ENCODE measurements at places on chromosomes 16 and 17. TPM values are rescaled to one million over a fixed set of nuclear protein-coding genes. Genes with fewer than 3 reads are reported as not detected.

- H3K27me3 ChIP-seq: 0 out of 2 replicates have a peak, but pooled peaks cover 8% of the 10 kb centered on the region
- no peaks in the 10 kb centered on the region for H3K36me3 ChIP-seq
- no peak overlapping the region for H3K4me3 ChIP-seq
These were observed 98.9 kb upstream of the DYNLRB2 start for GRCh38 chr16:80441935-80442334.

DNA sequence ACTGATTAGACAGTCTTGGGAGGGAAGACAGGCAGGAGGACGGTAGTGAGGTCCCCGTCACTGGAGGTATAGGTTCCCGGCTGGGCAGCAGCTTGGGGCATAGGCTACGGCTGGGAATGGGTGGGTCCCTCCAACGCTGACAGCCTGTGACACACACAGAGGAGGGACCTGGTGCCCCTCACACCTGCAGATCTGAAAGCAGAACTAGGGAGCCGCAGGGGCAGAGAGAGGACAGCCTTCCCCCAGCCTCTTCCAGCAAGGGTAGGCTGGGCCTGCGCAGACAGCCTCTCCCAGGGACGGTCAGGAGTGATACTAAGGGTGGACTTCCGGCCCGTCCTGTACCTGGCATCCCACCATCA is 2.0 kb downstream of the P2RX1 start:
- no peaks in the 10 kb centered on the region for H3K27me3 ChIP-seq
- DNase-seq: no peak
- no peaks in the 10 kb centered on the region for H3K4me1 ChIP-seq
- no peaks in the 10 kb centered on the region for H3K36me3 ChIP-seq
- H3K27ac ChIP-seq: no peak overlapping the region
- no peak overlapping the region for H3K4me3 ChIP-seq

The PIPOX gene
- 1.5 TPM for total RNA-seq

DNA sequence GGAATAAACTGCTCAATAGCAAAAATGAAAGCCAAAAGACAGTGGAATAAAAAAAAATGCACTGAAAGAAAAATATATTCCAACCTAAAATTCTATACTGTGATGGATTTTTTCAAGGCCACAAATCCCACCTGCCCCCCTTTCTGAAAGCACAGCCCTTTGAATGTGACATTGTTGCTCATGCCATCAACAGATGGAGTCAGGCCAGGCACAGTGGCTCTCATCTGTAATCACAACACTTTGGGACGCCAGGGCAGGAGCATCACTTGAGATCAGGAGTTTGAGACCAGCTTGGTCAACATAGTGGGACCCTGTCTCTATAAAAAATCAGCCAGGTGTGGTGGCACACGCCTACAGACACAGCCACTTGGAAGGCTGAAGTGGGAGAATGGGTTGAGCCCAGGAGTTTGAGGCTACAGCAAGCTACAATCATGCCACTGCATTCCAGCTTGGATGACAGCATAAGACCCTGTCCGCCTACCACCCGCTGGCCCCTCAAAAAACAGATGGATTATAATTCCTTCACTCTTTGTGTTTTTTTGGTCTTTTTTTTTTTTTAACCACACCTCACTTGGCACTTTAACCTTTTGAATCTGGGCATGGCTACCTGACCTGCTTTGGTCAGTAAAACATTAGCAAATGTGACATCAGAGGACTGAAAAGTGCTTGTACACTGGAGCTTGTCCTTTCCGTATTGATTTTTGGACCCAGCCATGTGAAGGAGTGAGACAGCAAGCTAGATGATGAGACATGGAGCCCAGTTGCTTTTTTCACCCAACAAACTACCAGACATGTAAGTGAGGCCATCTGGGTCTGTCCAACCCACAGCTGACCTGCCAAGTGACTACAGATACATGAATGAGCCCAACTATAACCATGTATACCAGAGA is 36.3 kb downstream of the GLG1 start:
- H3K27ac ChIP-seq: no peak overlapping the region
- no peak overlapping the region for H3K4me3 ChIP-seq
- no peaks in the 10 kb centered on the region for H3K27me3 ChIP-seq
- no peaks in the 10 kb centered on the region for H3K36me3 ChIP-seq
- DNase-seq: no peak
- no peaks in the 10 kb centered on the region for H3K4me1 ChIP-seq

- H3K27me3 ChIP-seq: no peaks in the 10 kb centered on the region
- no peak for DNase-seq
- H3K36me3 ChIP-seq: no peaks in the 10 kb centered on the region
- H3K4me3 ChIP-seq: no peak overlapping the region
- H3K4me1 ChIP-seq: no peaks in the 10 kb centered on the region
These were observed 135.8 kb downstream of the TRIM37 start for GRCh38 chr17:58970609-58971450.

The HSD17B1 gene
- 0.86 TPM for total RNA-seq

DNA sequence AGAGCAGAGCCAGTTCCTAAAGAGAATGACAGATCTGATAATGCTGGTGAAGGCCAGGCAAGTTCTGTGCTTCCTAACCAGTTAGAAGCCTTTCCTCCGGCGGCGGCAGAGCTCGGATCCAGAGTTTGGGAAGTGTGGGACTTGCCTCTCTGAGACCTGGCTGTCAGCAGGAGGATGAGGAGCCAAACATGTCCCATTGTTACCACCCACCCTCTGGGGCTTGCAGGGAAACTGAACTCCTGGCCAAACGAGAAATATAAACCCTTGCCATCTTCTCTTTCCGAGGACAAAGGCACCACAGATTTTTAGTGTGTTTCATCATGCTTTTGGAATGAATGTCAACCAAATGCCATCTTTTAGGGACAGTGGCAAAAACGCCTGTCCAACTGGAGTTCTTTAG is 80.2 kb upstream of the SMURF2 start:
- no peak overlapping the region for H3K27ac ChIP-seq
- no peaks in the 10 kb centered on the region for H3K27me3 ChIP-seq
- no peaks in the 10 kb centered on the region for H3K36me3 ChIP-seq
- DNase-seq: no peak
- H3K4me3 ChIP-seq: no peak overlapping the region

DNA sequence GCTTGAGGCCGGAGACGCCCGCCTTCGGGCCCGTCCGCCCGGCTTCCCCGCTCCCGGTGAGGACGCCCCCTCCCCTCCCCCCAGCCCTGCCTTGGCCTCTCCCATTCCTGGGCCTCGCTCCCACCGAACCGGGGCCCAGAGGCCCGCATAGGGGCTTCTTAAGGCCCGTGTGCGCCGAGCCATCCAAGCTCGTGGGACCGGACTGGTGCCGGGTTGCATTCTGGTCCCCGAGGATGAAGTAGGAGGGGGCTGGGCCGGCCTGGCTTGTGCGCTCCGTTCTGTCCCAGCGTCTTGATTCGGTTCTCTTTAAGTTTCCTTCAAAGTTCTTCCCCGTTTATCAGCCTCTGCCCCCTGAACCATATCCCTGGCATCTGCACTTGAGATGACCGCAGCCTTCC is 488 bp downstream of the SENP3 start:
- peak overlapping the region; percentile 46 for H3K27ac ChIP-seq
- H3K27me3 ChIP-seq: no peaks in the 10 kb centered on the region
- DNase-seq: no peak
- H3K4me1 ChIP-seq: peaks cover 37% of the 10 kb centered on the region
- H3K4me3 ChIP-seq: peak overlapping the region; percentile 95

The ANKRD40CL gene
- total RNA-seq: not detected

The OR2C1 gene
- not detected for total RNA-seq

GRCh38 chr16:85986931-85987749 is 88.2 kb downstream of the IRF8 start:
- no peaks in the 10 kb centered on the region for H3K4me1 ChIP-seq
- peak overlapping the region; percentile 50 for H3K4me3 ChIP-seq
- H3K36me3 ChIP-seq: no peaks in the 10 kb centered on the region
- H3K27ac ChIP-seq: no peak overlapping the region
- peaks cover 89% of the 10 kb centered on the region for H3K27me3 ChIP-seq
- no peak for DNase-seq

- peaks cover 17% of the 10 kb centered on the region for H3K36me3 ChIP-seq
- no peak overlapping the region for H3K4me3 ChIP-seq
- no peak for DNase-seq
- no peak overlapping the region for H3K27ac ChIP-seq
- H3K4me1 ChIP-seq: no peaks in the 10 kb centered on the region
These were observed 21.5 kb downstream of the MBTD1 start for GRCh38 chr17:51238255-51238887.

The CETP gene
- not detected for total RNA-seq

DNA sequence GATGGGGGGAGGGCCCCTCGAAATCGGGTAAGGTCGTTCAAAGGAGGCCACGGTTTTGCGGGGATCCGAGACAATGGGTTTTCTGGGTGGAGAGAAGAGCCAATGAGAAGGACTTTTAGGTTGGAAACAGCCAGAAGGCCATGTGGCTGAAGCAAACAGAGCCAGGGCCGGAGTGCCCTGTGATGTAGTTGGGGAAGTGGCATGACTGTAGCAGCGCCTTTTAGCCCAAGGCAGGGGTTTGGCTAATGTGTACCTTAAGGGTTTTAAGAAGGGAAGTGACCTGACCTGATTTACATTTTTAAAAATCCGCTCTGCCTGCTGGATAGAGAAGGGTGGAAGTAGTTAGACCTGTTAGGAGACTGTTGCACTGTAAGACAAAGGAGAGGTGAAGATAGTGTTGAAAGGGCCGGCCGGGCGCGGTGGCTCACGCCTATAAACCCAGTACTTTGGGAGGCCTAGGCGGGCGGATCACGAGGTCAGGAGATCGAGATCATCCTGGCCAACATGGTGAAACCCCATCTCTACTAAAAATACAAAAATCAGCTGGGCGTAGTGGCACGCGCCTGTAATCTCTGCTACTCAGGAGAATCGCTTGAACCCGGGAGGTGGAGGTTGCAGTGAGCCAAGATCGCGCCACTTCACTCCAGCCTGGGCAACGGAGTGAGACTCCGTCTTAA is 1.0 kb downstream of the LYRM1 start:
- H3K27ac ChIP-seq: peak overlapping the region; percentile 97
- H3K27me3 ChIP-seq: no peaks in the 10 kb centered on the region
- peak; percentile 88 for DNase-seq
- H3K36me3 ChIP-seq: peaks cover 4% of the 10 kb centered on the region

GRCh38 chr17:17198281-17198680 is 7.9 kb downstream of the PLD6 start:
- H3K27me3 ChIP-seq: no peaks in the 10 kb centered on the region
- no peaks in the 10 kb centered on the region for H3K4me1 ChIP-seq
- no peak overlapping the region for H3K4me3 ChIP-seq
- no peak overlapping the region for H3K27ac ChIP-seq

The KDM6B gene
- 3.2 TPM for total RNA-seq

GRCh38 chr17:72861811-72862210 is 230.7 kb downstream of the SLC39A11 start:
- no peaks in the 10 kb centered on the region for H3K4me1 ChIP-seq
- H3K4me3 ChIP-seq: no peak overlapping the region
- H3K27ac ChIP-seq: no peak overlapping the region
- no peaks in the 10 kb centered on the region for H3K27me3 ChIP-seq
- no peaks in the 10 kb centered on the region for H3K36me3 ChIP-seq

The GID4 gene
- total RNA-seq: 7.3 TPM

GRCh38 chr16:75052481-75053202 is 53.8 kb downstream of the ZNRF1 start:
- H3K4me1 ChIP-seq: peaks cover 21% of the 10 kb centered on the region
- no peak overlapping the region for H3K4me3 ChIP-seq
- H3K27ac ChIP-seq: no peak overlapping the region
- H3K27me3 ChIP-seq: no peaks in the 10 kb centered on the region
- no peaks in the 10 kb centered on the region for H3K36me3 ChIP-seq

DNA sequence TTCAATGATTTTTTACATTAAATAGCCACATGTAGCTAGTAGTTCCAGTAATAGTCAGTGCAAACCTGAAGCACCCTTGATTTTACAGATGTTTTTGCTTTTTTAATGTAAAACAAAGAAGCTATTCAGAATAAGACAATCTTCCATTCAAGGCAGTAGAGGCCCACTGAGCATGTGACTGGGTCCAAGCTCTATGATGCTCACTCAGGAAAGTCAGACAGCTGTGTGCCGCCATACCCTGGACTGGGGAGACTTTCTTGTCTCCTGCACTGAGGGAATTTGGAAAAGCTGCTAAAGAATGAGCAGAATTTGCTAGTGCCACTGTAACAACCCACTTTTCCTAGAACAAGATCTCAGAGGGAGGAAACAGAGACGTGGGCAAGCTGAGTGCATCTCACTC is 11.5 kb downstream of the CENPN start:
- peaks cover 51% of the 10 kb centered on the region for H3K36me3 ChIP-seq
- H3K4me3 ChIP-seq: no peak overlapping the region
- no peak overlapping the region for H3K27ac ChIP-seq

DNA sequence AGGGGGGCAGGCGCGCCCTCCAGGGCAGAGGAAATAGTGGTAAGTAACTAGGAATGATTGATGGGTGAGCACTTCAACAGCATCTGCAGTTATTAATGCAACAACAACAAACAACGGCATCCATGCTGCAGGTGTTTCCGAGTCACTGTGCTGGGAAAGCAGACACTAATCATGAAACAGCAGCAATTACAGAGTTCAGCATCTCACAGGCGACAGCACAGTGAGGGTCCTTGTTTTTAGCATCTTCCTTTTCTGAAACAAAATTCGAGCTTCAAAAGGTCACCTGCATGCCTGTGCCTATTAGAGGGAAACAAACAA is 191.9 kb downstream of the SLC39A11 start:
- H3K4me1 ChIP-seq: peaks cover 9% of the 10 kb centered on the region
- no peak overlapping the region for H3K4me3 ChIP-seq

DNA sequence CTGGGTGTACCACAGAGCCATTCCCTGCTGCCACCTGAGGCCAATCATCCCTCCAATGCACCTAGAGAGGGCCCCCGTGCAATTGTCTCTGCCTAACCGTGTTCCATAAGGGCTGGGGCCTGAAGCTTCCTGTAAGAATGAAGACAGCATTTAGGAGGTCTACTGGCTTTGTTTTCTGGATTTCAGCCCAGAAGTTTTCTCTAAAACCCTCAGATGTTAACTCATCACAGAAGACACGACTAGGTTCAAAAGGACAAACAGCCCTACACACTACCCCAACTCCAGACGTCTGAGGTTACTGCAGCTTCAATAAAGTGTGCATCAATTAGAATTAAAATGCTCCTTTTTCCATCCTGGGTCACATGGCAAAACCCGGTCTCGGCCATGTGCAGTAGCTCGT is 10.8 kb upstream of the DRG2 start:
- H3K27me3 ChIP-seq: no peaks in the 10 kb centered on the region
- no peak overlapping the region for H3K27ac ChIP-seq
- no peaks in the 10 kb centered on the region for H3K4me1 ChIP-seq
- no peaks in the 10 kb centered on the region for H3K36me3 ChIP-seq
- H3K4me3 ChIP-seq: no peak overlapping the region
- no peak for DNase-seq

DNA sequence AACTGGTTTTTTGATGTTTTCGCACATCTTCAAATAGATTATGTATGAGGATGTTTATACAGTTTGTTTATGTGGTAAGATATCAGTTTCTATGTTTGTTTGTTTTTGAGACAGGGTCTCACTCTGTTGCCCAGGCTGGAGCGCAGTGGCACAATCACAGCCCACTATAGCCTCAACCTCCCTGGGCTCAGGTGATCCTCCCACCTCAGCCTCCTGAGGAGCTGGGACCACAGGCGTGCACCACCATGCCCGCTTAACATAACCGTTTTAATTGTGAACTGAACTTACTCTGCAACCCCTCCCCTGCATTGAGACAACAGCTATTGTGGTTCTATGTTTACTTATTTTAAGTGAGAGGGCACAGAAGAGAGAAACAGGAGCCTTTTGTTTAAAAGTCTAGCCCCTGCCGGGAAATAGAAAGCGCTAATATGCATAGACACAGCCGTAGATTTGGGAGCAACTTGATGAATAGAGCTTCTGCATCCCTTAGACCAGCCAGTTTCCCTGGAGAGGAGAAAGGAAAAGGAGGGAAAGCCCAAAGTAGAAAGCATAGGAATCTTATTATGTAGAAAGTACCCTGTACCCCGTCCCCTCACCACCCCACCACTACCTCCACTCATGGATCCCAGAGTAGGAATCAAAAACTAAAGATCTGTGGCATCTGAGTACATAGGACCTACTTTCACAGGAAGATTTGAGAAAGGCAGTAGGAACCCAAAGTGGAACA is 19.6 kb upstream of the APPBP2 start:
- H3K36me3 ChIP-seq: no peaks in the 10 kb centered on the region
- H3K27ac ChIP-seq: no peak overlapping the region
- no peak overlapping the region for H3K4me3 ChIP-seq
- H3K4me1 ChIP-seq: no peaks in the 10 kb centered on the region
- no peak for DNase-seq
